Kidney epithelial cell (primary cell): ENCODE measurements at places on chromosomes 6 and 20. TPM values are rescaled to one million over a fixed set of nuclear protein-coding genes. Genes with fewer than 3 reads are reported as not detected.

FAM209B gene
- total RNA-seq: 0.48 TPM in 1 of 2 replicates, not detected in the other

CLVS2 gene
- 0.04 and 0.07 TPM in 2 replicates for total RNA-seq

CHRNA4 gene
- not detected in 2 replicates for total RNA-seq

LY6G5B gene
- 2.8 and 6.0 TPM in 2 replicates for total RNA-seq

B3GALT4 gene
- total RNA-seq: 1.4 and 2.5 TPM in 2 replicates

RALY gene
- total RNA-seq: 119 and 138 TPM in 2 replicates

TNXB gene
- 0.34 and 0.38 TPM in 2 replicates for total RNA-seq

GABRR2 gene
- total RNA-seq: not detected in 2 replicates

PI16 gene
- total RNA-seq: not detected in 2 replicates

BPIFB1 gene
- not detected in 2 replicates for total RNA-seq

C20orf144 gene
- total RNA-seq: not detected in 2 replicates

CLPSL2 gene
- total RNA-seq: not detected in 2 replicates

NKAIN4 gene
- total RNA-seq: 65.4 and 107 TPM in 2 replicates

PRELID3B gene
- 61.5 and 79.3 TPM in 2 replicates for total RNA-seq

IL17A gene
- not detected in 2 replicates for total RNA-seq

PI3 gene
- total RNA-seq: not detected in 2 replicates

TFAP2D gene
- not detected in 2 replicates for total RNA-seq

HSPA1L gene
- total RNA-seq: 0.46 and 1.1 TPM in 2 replicates

PRSS16 gene
- 1.6 and 2.2 TPM in 2 replicates for total RNA-seq

PSORS1C2 gene
- total RNA-seq: not detected in 2 replicates

ARMH2 gene
- total RNA-seq: not detected in 2 replicates

VARS1 gene
- total RNA-seq: 165 and 181 TPM in 2 replicates

C6orf141 gene
- total RNA-seq: 3.7 and 6.5 TPM in 2 replicates

TMC2 gene
- not detected in 2 replicates for total RNA-seq

TMEM181 gene
- 22.1 and 25.0 TPM in 2 replicates for total RNA-seq

ZC2HC1B gene
- not detected in 2 replicates for total RNA-seq

SLA2 gene
- 0.08 TPM in 1 of 2 replicates, not detected in the other for total RNA-seq

SYNJ2 gene
- 14.3 and 14.4 TPM in 2 replicates for total RNA-seq

CST3 gene
- 303 and 381 TPM in 2 replicates for total RNA-seq
